Effector memory CD4-positive, alpha-beta T cell (primary cell): ENCODE measurements at places on chromosomes 1 and 21.

GRCh38 chr1:93078638-93078985 is 471 bp upstream of the MTF2 start:
- no peak for DNase-seq

DNA sequence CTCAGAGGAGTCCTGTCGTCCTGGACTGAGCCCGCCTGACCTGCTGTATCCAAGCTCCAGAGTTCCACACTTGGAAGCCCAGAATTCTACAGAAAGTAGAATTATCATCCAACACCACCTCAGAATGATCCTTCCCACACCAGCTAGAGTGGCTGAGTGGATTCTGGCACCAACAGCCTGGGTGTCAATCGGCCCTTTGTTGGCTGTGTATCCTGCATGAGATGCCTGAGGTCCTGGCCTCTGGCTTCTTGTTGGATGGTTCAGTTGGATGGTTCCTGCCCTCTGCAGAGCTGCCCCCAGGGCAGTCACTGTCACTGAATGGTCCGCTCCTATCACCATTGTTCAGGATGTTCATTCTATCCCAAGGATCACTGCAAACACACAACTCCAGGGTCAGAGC is 49.8 kb downstream of the PGBD5 start:
- no peak for DNase-seq

DNA sequence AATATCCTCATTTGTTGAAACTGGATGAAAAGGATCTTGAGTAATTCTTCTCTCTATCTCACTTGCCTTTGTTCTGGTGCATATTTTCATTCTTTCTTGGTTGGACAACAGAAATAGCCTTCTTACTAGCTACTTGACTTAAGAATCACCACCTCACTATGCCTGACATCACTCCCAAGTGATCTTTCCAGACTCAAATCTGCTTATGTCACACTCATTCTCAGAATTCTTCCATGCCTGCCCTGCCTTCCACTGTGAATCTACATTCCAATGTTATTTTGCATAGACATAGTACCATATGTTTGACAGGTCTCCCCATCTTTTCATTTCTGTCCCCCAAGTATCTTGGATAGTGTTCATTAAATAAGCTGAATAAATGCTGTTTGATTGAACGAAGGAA is 78.5 kb upstream of the DPYD start:
- no peak for DNase-seq

GRCh38 chr1:185896863-185897262 is 162.7 kb downstream of the HMCN1 start:
- DNase-seq: no peak

GRCh38 chr21:45403825-45404729 is 888 bp upstream of the COL18A1 start:
- DNase-seq: no peak

GRCh38 chr1:150972417-150972940 is 2.2 kb downstream of the CERS2 start:
- no peak for DNase-seq

- no peak for DNase-seq
These were observed 44.3 kb downstream of the NID1 start for GRCh38 chr1:236020359-236021219.

GRCh38 chr21:15309022-15309590 is 244.3 kb upstream of the NRIP1 start:
- no peak for DNase-seq

DNA sequence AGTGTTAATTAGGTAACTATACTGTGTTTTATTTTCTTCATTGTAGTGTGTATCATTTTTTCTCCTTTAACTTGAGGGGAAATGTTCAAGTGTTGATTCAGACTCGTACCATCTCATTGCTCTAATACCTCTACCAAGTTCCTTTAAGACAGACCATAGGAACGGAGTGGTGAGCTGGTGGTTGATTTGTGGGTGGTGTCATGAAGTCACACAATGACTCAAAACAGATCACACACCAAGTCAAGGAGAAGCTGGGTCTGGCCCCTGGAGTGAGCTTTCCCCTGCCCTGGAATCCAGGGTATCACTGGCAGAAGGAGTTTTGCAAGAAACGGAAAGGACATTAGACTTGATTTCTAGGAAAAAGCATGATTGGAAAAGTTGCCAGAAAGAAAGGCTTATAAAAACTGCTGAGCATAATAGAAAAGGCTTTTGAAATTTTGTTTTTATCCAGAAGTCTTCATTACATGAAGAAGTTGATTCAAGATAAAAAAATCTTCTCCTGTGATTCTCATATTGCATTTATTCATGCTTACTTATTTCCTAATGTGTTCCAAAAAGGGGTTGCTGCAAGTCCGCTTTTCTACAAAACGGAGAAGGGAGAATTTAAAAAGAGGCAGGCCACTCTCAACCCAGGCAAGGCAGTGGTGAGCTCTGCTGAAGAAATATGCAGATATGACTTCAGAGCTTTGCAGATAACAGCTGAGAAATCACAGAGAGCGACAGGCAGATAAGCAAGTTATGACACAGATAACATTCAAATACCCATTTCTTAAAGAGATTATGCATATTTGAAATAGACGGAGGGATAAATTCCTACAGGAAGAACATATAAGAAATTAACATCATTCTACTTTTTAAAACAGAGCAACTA is 79.7 kb downstream of the TBX19 start:
- no peak for DNase-seq

- DNase-seq: no peak
These were observed 274.4 kb downstream of the MATN1 start for GRCh38 chr1:30449003-30449402.

GRCh38 chr1:100581096-100581705 is 43.3 kb downstream of the GPR88 start:
- no peak for DNase-seq

GRCh38 chr1:55150880-55151588 is 64.1 kb downstream of the USP24 start:
- DNase-seq: no peak

DNA sequence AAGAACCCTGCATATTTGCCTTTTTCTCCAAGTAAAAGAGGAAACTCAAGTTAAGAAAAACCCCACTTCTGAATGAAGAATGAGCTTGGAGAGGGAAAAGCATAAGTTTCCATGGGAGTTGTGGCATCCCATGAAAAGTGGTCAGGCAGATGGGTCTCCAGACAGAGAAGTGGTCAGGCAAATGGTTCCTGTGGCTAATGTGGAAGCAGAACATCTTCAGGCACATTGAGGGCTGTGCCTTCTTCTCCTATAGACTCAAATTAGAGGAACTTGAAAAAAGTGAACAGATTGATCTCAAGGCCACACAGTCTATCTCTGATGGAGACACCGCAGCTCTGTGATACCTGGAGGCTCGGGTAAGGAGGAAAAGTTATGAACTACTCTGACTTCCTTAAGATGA is 55.7 kb upstream of the KIRREL1 start:
- no peak for DNase-seq

GRCh38 chr1:200890818-200891773 is 3.6 kb upstream of the INAVA start:
- no peak for DNase-seq

DNA sequence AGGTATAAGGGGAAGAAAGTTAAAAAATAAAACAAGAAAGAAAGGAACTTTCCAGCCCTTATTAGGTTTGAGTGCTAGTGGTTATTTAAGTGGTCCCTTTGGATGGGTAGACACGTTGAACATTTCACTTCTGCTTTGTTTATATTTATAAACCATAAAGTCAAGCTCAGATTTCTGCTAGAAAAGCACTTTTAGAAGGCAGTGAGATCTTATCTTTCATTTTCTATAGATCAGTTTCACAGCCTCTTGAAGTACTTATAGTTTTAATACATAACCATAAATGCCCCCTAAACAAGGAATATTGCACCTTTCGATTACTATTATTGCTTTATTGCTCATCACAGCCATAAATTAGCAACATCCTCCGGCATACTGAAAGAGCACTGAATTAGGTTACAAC is 446.8 kb upstream of the PLXNA2 start:
- no peak for DNase-seq

GRCh38 chr1:212688341-212689047 is 11.1 kb downstream of the BATF3 start:
- no peak for DNase-seq

- DNase-seq: no peak
These were observed 108.0 kb downstream of the NRIP1 start for GRCh38 chr21:14956807-14957206.

DNA sequence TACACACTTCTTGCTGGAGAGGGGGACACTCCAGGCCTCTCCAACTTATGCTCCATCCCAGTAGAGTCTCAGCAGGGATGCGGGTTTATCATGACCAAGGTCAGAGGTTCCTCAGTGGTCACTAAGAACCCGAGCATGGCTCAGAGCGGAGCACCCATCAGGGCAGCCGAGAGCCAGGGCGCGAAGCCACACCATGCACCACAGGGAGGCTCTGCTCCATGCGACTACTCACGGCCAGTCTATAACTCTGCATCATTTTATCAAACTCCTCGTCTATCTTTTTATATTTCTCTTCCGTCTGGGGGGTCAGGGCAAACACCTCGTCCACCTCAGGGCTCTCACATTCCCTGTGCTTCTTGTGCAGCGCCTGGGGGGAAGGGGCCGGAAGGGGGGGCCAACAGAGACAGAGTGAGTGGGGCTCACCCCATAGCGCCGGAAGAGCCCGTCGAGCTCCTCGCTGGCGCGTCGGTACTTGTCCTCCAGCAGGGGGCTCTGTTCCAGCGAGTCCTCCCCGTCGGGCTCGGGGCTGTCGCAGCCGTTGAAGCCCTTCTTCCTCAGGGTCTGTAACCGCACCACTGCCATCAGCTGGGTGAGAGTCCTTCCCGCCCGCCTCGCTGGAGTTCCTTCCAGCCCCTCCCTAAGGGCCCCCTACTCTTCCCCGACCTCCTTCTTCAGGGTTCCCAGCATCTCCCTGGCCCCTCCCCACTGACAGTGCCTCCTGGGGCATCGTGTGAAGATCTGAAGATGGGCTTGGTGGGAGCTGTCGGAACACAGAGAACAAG is 20.0 kb downstream of the MEF2D start:
- peak; percentile 61 for DNase-seq

GRCh38 chr1:151655371-151655770 is 43.5 kb downstream of the SNX27 start:
- DNase-seq: no peak

DNA sequence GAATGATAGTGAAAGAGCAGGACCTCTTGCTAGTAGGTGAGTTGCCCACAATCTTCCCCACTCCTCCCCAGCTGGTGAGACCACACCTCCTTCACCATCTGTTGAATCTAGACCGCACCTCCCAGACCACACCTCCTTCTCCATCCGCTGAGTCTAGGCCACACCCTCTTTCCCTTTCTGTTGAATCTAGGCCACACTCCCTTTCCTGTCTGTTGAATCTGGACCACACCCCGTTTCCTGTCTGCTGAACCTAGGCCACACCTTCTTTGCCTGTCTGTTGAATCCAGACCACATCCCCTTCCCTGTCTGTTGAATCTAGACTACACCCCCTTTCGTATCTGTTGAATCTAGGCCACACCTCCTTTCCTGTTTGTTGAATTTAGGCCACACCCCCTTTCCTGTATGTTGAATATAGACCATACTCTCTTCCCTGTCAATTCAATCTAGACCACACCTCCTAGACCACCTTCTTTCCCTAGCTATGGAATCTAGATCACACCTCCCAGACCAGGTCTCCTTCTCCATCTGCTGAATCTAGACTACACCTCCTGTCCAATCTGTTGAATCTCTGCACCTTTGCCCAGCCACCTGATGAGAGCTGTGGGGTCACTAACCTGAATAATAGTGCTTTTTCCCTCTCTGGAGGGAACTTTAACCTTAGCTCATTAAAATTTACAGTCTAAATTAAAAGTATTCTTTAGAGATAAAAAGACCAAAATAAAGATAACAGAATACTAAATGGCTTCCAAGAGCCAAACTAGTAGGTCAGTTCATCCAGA is 116.3 kb downstream of the DAB1 start:
- DNase-seq: peak; percentile 77

- DNase-seq: no peak
These were observed 5.0 kb downstream of the UQCRHL start for GRCh38 chr1:15802234-15802965.

GRCh38 chr1:164086832-164087231 is 472.2 kb upstream of the PBX1 start:
- no peak for DNase-seq

GRCh38 chr21:39204134-39204533 is 20.9 kb upstream of the PSMG1 start:
- DNase-seq: no peak

GRCh38 chr1:48684381-48684780 is 92.3 kb downstream of the BEND5 start:
- DNase-seq: no peak

GRCh38 chr1:167221126-167221737 is 546 bp downstream of the POU2F1 start:
- DNase-seq: no peak

GRCh38 chr1:237864338-237865244 is 26.1 kb downstream of the ZP4 start:
- DNase-seq: no peak

DNA sequence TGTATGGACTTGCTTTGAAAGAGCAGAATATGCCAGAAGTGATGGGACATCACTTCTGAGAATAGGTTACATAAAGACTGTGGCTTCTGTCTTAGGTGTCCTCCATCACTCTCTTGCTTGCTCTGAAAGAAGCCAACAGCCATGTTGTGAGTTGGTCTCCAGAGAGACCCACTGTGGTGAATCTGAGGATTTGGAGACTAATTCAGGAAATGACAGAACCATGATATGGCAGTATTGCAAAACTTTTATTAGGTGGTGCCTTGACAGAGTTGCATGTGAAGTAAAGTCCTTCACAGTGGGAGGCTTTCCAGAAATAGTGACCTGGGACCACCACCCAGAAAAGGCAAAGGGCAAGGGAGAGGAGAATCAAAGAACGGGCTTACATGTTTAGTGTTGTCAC is 628.6 kb downstream of the KCNT2 start:
- no peak for DNase-seq

- peak; percentile 28 for DNase-seq
These were observed 18.1 kb downstream of the KNCN start for GRCh38 chr1:46533179-46533864.

DNA sequence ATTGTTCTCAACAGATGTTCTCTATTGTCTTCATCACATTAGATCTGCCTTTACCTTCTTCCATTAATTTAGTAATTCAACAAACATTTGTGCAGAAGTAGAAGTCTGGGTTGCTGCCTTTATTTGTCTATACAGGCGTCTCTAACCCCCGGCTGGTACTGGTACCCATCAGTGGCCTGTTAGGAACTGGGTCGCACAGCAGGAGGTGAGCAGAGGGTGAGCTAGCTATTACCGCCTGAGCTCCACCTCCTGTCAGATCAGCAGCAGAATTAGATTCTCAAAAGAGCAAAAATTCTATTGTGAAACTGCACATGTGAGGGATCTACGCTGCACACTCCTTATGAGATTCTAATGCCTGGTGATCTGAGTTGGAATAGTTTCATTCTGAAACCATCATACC is 12.9 kb upstream of the EDEM3 start:
- no peak for DNase-seq

DNA sequence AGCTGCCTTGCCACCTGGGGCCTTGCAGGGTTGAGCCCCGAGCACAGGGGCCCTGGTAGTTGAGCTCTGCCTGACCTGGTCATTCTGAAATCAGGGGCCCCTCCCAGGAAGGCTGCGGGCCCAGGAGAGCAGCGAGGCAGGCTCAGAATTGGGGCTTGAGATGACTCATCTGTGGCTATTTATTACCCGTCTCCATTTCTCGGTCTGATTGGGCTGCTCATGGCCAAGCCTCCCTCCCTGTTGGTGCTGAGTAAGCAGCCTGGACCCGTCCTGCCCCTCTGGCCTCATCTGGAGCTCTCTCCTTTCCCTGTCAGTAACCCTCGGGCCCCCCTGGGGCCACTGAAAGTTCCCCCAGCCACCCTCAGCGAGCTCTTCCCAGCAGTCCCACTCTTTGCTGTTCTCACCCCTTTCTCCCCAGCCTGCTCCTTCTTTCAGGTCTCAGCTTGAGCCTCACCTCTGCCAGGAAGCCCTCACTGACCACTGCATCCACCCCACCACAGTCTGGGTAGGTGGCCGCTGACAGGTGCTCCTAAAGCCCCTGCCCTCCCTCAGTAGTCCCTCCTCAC is 11.0 kb upstream of the TNFRSF8 start:
- DNase-seq: no peak
